ENCODE measurements at places on chromosomes 7 and 10.

GRCh38 chr7:84102213-84102612 lies 92.4 kb downstream of the SEMA3A start:
- no peak for DNase-seq

DNA sequence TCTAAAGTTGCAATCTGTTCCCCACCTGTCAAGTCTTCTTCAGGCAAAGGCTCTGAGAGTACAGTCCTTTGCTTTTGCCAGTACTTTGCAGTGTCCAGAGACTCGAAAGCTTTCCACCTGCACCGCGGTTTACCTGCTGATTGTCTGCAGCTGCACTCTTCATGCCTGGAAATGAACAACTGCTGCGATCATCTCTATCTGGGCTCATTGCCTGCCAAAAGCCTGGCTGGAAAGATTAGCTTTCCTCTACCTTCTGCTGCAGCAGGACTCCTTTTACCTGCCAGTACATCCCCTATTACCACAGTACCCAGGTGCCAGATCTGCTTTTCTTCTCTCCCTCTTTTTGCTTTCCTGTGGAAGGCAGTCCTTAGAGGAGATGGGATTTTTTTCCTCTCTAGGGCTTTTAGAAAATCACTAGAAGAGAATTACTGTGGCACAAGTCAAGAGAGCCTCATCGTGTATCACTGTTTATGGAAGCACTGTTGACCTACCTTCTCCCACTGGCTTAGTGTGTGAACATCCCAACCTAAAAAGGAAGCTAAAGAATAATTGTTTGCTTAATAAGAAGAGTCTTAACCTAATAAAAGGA lies 2.2 kb downstream of the STRIP2 start:
- no peak for DNase-seq

DNA sequence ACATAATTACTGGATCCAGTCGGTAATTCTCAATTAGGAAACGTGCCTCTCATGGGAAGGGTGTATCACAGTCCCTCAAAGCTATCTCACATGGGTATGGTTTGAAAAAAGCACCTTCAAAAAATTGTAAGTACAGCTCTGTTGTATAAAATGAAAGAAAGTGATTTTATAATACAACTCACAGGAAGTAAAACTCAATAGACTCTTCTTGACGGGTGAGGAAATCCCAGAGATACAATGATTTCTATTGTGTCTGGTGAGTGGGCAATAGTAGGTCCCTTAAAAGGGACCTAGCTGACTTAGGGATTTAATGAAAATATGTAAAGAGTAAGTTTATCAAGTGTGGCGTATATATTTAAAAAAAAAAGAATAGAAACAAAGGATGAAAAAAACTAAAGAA lies 27.0 kb downstream of the TASOR2 start:
- no peak for DNase-seq

GRCh38 chr7:98251231-98251600 lies 816 bp downstream of the TECPR1 start:
- no peak for DNase-seq

DNA sequence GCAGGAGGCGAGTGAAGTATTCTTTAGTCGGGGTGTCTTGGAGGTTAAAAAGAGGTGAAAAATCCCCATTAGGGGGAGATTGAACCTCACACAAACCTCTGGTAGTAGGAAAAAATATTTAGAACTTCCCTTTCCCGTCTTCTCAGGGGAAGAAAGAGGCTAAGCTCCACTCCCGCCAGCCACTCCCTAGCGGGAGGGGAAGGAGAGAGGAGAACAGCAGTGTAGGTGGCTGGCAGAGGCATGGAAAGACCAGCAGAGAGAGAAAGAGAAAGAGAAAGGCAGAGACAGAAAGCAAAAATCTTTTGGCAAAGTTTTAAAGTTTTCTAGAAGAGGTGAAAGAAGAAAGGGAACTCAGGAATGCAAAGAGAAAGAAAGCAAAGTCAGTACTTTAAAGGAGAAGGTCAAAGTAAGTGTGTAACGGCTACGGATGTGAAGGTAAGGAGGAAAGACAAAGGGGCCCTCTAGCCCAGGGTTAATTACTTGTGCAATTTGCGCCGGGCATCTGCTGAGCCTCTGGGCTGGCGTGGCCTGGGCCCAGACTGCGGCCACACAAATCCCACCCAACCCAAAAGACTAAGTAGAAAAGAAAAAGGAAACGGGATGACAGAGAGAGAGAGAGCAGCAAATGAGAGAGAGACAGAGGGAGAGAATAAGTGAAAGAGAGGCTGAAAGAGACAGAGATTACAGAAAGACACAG lies 72.3 kb upstream of the ZNF746 start:
- no peak for DNase-seq

GRCh38 chr7:55140221-55140940 lies 121.6 kb downstream of the EGFR start:
- DNase-seq, result no peak

- no peak for DNase-seq
These were observed 211.4 kb upstream of the MDFIC start for GRCh38 chr7:114710499-114710898.

GRCh38 chr10:9262770-9263169 lies 1208.3 kb downstream of the GATA3 start:
- DNase-seq, result no peak

GRCh38 chr7:156178857-156179256 lies 366.6 kb upstream of the SHH start:
- DNase-seq, result no peak

DNA sequence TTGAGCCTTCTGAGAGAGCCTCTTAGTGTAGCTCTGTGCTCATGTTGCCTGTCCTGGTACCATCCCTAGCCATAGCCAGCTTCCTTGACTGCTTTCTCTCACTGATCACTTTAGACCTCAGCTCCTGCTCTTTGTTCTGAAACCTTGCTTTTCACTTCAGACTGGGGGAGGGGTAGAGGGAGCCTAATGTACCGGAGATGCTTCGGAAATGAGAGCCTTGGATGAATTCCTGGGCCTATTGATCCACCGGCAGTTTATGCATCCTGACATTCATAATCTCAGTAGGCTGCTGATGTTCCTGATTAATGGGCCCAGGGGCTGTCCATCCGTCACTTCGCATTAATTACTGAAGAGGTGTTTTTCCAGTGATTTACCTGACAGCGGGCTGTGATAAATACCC lies 38.8 kb downstream of the R3HCC1L start:
- no peak for DNase-seq

- DNase-seq, result no peak
These were observed 78.2 kb downstream of the CCSER2 start for GRCh38 chr10:84406561-84406960.
